ENCODE measurements at places on chromosomes 7 and 10. TPM values are rescaled to one million over a fixed set of nuclear protein-coding genes. Genes with fewer than 3 reads are reported as not detected.

Gene TNKS2
- polyA plus RNA-seq, result 23.7 TPM

DNA sequence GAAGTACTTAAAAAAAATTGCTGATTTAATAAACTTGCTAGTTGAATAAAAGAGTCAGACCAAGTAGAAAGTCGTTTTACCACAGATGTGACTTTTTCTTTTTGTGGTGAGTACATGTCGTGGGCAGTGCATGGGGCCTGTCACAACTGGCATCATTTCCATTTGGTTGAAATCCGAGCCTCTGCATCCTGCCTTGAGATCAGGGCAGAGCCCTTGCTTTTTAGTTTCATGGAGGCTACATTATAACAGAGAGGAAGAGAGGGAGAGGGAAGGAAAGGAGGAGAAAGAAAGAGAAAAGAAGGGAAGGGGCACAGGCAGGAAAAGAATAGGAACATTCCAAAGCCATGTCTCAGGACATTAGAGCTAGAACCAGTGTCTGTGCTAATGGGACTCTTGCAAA, 20.4 kb upstream of the INSYN2A start:
- DNase-seq, result no peak

- DNase-seq, result no peak
Measured at GRCh38 chr7:78769481-78770101, 683.9 kb downstream of the MAGI2 start.

Gene CLCN1
- polyA plus RNA-seq, result not detected

Gene TWIST1
- not detected for polyA plus RNA-seq

DNA sequence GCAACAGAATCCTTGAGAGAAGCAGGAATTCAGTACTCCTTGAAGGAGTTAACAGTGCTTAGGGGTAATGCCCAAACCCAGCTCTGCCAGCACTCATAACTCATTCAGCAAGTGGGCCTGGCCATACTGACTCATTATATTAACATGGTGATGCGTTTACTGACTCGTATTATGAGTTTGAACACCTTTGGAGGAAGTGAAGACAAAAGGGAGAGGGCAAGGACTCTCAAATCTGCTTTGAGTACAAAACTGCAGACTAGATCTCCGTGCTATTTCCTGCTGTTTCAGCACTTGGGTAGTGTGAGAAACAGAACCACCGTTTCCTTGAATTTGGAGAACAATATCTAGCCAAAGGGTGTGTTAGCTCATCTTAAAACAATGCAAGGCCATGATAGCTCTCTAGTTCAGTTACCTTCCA, 30.8 kb downstream of the SLC16A9 start:
- no peak for DNase-seq

Measured in naive thymus-derived CD4-positive, alpha-beta T cell (primary cell).